ENCODE measurements at places on chromosomes 2 and 18. TPM values are rescaled to one million over a fixed set of nuclear protein-coding genes. Genes with fewer than 3 reads are reported as not detected.

The GAREM2 gene
- 49.3 TPM for total RNA-seq

The VSNL1 gene
- total RNA-seq: 6.1 TPM

The CAPN13 gene
- not detected for total RNA-seq

The TDRD15 gene
- not detected for total RNA-seq

The TTN gene
- total RNA-seq: 0.34 TPM

The UGT1A7 gene
- total RNA-seq: not detected

The RAX gene
- not detected for total RNA-seq

The MAP3K20 gene
- total RNA-seq: 0.76 TPM

The C1D gene
- 16.8 TPM for total RNA-seq

DNA sequence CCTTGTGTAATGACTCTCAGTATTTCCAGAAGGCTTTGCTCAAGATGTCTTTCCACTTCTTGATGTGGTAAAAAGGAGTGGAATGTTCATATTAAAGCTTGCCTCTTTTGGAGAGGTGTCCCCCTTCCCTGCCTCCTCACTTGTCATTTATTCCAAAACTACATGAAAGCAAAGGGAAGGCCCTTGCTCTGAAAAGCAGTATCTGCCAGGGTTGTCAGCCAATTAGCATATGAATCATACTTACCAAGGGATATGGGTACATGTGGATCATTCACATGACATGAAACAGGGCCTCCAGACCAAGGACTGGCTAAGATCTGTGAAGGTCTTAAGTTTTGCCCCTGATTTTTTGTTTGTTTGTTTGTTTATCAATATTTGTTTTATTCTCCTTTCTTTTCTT is 31.3 kb downstream of the ANXA4 start:
- DNase-seq: no peak

DNA sequence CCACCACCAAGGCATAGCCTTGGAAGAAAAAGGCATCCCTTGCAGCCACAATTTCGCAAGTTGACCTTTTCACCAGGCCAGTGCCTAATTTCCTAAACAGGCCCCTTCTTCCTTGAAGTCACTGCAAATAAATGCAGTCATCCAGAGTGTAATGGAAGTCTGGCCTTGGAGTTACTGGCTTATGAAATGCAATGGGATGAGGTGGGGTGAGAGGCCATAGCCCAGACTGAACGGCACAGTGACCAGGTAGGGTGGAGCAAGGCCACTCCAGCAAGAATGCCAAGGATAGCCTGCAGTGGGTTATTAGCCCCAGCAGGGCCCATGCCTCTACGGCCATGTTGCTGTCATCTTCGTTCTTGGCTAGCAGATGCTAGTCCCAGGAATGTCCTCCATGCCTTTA is 68.4 kb downstream of the BCL11A start:
- no peak for DNase-seq

- no peak for DNase-seq
Observed at GRCh38 chr2:196500686-196501431, 138.7 kb upstream of the CCDC150 start.

GRCh38 chr2:102968375-102968774 is 206.5 kb downstream of the TMEM182 start:
- no peak for DNase-seq

DNA sequence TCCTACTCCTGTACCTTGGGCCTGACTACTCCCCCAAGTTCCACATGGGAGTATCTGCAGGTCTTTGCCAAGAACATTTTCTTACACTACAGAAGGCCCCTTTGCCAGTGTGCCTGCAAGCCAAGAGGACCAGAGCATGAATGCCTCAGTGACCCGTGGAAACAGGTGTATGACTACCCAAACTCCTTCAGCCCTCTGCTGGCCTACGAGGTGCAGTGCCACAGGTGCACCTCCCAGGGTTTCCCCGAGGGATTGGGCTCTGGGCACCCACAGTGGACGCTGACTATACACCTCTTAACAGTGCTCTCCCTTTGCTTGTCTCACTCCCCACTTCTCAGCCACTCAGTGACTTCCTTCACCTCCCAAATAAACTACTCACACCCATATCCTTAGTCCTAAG is 91.4 kb downstream of the COL6A3 start:
- DNase-seq: no peak

DNA sequence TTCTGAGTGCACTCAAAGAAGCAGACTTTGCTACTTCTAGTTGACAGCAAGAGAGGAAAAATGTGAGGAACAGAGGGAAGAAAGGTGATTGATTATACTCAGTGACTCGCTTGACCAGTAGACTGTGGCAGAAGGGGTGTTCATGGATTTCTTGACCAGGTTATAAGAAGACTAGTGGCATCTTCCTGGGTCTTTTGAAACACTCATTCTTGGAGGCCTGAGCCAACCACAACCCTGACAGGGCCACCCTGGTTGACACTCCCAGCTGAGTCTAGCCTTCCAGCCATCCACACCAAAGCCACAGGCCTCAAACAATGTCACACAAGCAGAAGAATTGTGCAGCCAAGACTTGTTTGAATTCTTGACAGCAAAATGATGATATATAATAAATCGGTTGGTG is 366.3 kb downstream of the SS18 start:
- no peak for DNase-seq

GRCh38 chr2:98242003-98242402 is 104.3 kb upstream of the CNGA3 start:
- no peak for DNase-seq

- no peak for DNase-seq
Observed at GRCh38 chr2:232304236-232304635, 74.3 kb upstream of the ALPP start.

DNA sequence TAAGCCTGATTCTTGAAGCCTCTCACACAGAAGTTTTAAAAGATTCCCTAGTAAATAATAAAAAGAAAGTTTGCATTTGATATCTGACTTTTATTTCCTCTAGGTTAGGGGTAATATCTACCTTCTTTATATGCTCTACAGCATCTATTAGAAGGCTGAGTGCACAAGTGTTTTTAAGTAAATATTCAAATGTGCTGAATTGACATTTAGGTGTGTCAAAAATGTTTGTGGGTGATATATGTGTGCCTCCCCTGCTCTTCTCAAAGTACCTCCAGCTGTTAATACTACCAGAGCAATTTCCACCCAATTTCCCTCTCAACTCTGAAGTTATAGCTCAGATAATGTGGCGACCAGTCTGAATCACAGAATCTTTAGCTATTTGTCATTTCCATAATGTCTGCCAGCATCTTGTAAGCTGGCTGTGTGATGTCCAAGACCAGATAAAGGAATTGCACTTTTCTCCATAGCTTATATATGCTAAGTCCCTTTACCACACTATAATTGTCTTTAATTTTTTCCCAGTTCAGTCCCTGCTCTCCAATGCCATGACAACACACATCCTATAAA is 24.4 kb upstream of the ERMN start:
- no peak for DNase-seq

DNA sequence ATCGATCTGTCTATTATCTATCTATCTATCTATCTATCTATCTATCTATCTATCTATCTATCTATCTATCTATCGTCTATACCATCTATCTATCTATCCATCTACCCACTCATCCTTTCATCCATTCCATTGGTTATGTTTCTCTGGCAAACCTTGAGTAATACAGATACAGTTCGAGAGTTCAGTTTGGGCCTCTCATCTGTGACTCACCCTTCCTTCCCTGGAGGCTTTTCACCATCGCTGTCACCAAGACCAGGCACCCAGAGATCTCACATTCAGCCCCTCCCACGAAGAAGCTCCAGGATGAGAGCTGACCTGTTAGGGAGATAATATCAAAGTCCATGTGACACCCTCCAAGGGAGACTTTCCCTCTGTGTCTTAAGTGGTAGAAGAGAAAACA is 164.1 kb upstream of the CELF4 start:
- no peak for DNase-seq

DNA sequence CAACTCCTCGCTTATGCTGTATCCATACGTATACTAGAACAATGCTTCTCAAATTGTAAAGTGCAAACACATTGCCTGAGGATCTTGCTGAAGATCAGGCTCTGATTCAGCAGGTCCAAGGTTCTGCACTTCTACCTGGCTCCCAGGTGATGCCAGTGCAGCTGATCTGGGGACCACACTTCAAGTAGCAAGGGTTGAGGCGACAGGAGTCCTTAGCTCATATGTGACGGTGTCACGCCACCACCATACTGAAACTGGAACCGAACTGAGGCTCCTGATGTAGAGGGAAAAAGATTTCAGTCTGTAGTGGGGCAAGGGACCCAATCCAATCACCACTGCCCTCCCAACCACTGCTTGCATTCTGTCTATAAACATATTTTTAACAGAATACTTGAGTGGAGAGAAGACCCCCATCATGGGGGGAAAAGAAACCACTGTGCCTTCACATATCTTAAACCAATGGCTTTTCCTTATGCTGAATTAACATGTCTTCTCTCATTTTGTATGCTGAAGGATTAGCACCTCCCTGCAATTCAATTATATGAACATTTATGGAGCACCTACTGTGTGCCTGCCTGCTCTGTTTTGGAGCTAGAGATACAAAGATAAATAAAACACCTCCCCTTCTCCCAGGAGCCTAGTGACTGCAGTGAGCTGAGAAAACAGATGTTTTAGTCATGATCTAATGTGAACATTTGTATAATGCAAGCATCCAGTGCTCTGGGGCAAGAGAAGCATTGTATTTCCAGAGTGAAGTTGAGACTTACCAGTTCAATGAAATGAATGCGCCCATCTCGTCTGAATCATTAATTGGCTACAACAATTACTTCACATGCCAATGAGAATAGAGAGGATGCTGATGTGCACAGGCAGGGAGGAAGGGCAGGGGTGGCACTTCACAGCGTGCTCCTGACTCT is 6.6 kb upstream of the ASAP2 start:
- no peak for DNase-seq

GRCh38 chr2:28993206-28993960 is 12.3 kb downstream of the TOGARAM2 start:
- no peak for DNase-seq

- DNase-seq: no peak
Observed at GRCh38 chr2:148342086-148342485, 302.5 kb upstream of the EPC2 start.

DNA sequence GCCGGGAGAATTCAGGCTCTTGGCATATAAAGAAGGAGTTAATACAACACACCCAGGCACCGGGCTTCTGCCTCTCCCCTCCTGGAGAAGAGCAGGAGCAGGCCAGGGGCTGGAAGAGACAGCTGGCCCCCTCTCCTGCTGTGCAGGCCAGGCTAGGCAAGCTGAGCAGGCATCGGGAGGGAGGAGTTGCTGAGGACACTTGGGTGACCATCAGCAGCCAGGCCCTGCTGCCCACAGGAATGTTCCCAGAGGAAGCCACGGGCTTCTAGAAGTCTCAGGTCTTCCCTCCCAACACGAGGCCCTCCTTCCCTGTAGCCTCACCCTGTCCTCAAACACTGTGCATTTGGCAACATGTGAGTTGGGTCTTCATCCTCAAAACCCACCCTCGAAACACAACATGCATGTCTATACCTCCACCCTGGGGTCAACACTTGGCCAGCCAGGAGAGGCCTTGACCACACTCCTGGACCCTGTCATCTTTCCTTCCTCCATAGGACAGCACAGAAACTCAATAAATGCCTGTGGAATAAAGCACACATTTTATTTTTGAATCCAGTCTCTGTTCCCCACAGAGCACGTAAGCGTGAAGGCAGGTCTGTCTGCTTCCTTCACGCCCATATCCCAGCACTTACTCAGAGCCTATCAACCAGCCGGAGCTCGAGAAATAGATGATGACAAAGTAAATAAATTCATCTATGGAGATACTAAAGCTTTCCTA is 433.8 kb upstream of the ID2 start:
- no peak for DNase-seq

GRCh38 chr2:226818930-226819329 is 16.9 kb upstream of the RHBDD1 start:
- DNase-seq: no peak

Data from glutamatergic neuron (in vitro differentiated cells).